T1000 (cell line): ENCODE measurements at places on chromosomes 5 and 9.

- no peak for DNase-seq
Observed at GRCh38 chr5:101717721-101718120, 578.4 kb downstream of the SLCO4C1 start.

GRCh38 chr5:172872997-172873491 lies 39.0 kb downstream of the ERGIC1 start:
- DNase-seq: no peak

DNA sequence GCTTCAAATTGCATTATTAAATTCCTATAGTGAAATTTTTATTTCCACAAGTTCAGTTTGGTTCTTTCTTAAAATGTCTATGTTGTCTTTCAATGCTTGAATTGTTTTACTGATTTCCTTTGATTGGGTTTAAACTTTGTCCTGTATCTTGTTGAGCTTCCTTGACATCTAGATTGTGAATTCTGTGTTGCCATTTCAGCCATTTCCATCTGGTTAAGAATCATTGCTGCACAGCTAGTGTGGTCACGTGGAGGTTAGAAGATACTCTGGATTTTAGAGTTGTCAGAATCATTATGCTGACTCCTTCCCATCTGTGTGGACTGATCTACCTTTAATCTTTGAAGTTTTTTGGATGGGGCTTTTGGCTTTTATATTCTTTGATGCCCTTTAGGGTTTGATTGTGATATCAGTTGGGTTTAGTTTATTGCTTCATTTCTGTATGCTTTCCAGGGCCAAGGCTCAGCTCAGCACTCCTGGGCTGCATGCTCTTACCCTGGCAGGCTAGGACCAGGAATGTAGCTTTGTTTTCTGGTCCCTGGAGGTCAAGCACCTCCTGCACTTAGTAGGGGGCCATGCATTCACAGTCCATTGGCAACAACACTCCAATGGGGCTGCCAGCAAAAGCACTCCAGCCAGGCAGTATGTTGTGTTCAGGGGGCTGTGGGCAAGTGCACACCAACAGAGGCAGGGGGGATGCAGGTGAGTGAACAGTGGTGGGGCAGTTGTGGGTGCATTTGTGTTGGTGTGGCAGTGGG lies 141.4 kb downstream of the PRR16 start:
- no peak for DNase-seq

DNA sequence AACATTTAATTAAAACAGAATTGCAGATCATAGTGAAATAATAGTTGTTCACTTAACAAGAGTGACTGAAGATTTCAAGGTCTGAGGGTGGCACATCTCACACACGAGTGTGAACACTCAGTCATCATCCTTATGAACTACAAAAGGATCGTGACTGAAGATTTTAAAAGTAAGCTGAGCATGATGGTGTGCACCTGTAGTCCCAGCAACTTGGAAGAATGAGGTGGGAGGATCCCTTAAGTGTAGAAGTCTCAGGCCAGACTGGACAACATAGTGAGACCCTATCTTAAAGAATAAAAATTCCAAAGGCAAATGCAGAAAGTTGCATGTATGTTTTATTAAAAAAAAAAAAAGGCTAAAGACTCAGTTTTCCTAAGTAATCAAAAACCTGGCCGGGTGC lies 22.4 kb upstream of the ATP6V1G1 start:
- DNase-seq: no peak

DNA sequence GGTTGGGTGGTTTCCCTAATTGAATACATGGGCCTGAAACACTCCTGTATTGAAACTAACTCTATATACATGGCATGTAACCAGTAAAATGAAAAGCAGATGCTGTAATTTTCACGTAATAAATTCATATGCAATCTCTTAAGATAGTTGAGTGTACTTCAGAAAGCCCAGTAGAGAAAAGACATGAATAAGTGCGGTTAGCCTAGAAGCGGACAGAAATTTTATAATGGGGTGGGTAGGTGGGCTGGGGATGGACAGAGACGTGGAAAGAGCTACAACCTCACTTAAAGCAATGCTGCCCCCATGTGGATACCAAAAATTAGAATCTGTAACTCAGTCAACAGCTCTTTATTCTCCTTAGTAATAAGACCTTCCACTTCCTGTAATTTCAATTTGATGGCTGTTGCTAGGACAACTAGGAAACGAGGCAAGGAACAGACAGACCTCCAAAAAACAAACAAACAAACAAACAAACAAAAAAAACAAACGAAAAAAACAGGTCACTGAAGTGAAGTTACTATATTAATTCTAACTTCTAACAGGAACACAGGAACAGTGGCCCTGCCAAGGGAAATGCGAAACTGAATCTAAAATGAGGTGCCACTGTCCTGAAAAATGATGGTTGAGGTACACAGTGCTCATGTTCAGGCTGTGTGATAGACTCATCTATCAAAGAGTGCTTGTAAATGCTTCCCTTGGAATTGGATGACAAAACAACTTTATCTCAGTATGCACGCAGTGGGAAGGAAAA lies 103.4 kb upstream of the GNA14 start:
- DNase-seq: peak; percentile 7

DNA sequence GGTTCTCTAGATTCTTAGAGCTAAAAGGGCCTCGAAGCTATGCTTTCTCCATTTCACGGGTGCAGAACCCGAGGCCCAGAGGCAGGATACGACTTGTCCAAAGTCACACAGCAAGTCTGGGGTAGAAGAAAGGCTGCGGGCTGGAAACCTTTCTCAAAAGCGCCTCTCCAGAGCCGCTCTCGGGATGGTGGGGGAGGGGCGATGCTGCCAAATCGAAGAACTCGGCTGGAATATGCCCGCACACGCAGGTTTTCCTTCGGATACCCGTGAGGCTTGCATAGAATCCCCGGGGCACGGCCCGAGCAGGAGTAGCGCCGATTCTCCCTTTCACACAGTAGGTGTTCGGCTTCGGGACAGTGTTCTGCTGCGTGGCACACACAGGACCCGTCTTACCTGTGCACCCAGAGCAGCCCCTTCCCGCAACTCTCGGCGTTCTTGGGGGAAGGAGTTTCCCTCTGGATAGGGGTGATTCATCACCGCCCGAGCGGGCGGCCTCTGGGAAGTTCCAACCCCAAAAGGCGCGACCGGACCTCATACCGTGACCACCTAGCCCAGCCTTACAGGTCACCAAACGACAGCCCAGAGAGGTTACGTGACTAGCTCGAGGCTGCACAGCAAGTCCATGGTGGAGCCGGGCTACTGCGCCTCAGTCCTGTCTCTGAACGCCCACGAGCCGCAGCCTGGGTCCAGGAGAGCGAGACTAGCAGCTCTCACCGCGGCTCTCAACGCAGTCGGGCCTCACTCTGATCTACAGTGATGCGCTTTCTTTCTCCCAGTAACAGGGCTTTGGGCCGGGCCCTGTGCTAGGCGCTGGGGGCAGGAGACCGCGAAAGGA lies 4.1 kb downstream of the PAX5 start:
- no peak for DNase-seq

DNA sequence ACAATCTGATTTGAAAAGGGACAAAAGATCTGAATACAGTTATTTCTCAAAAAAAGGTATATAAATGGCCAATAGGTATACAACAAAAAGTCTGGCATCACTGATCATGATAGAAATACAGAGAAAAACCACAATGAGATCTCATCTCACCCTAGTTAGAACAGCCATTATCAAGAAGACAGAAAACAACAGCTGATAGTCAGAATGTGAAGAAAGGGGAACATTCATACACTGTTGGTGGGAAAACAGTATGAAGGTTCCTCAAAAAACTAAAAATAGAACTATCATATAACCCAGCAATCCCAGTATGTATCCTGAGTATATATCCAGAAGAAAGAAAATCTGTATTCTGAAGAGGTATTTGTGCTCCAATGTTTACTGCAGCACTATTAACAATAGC lies 75.7 kb upstream of the OR2K2 start:
- no peak for DNase-seq

- DNase-seq: no peak
Observed at GRCh38 chr5:68140763-68141162, 74.8 kb upstream of the PIK3R1 start.
